ENCODE measurements at places on chromosomes 2 and 18.
A peak's percentile ranks its signal among the peaks of the same experiment; 100 is the strongest.

- DNase-seq, result no peak
These were observed 39.1 kb downstream of the ABCB11 start for GRCh38 chr2:168992026-168992425.

DNA sequence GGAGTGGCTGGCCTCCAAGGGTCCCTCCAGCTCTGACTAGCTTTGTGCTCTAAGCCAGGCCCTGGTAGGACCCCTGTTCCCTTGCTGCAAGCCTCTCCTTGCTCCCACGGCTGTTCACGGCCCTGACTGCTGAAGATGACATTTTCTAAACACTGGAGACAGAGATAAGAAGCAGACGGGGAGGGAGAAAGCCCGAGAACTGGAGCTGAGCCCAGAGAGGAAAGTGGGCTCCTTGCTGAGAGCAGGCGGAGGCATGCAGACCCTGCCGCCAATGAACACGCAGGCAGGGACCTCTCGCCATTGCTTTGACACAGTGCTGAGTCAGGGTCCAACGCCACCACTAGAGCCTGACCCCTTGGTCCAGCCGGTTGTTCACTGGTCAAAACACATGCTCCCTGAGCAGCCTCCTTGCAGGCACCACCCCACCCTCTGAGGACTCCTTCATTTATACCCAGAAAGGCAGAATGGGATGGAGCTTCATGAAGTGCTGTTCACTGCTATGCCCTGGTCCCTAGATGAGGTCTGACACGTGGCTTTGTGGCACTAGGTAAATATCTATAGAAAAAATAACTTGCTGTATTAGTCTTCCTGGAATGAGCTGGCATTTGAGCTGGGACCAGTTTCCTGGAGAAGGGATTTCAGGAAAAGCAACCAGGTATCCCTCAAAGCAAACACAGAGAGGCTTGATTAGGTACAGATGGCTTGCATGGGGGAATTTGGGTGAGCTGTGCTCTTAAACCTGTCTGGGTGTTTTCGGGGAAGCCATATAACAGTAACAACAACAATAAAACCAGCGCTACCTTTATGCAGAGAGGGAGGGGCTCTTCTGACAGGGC, 65.7 kb downstream of the MCFD2 start:
- DNase-seq, result no peak

- no peak for DNase-seq
These were observed 80.5 kb downstream of the LYPD6 start for GRCh38 chr2:149410701-149411484.

- DNase-seq, result peak; percentile 43
These were observed 50.3 kb upstream of the GREB1L start for GRCh38 chr18:21191596-21192307.

- peak; percentile 88 for DNase-seq
These were observed 136.1 kb downstream of the ICOS start for GRCh38 chr2:204072443-204073324.

DNA sequence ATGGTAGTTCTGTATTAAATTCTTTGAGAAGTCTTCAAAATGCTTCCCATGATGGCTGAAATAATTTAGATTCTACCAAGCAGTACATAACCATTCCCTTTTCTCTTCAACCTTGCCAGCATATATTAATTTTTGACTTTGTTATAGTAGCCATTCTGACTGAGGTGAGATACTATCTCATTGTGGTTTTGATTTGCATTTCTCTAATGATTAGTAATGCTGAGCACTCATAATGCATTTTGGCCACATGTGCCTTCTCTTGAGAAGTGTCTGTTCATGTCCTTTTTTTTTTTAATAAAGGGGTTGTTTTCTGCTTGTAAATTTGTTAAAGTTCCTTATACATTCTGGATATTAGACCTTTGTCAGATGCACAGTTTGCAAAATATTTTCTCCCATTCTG, 173.9 kb downstream of the CALCRL start:
- DNase-seq, result no peak

- DNase-seq, result no peak
These were observed 31.4 kb upstream of the CCDC102B start for GRCh38 chr18:68766433-68766832.

GRCh38 chr18:29651122-29651680, 1391.3 kb downstream of the DSC3 start:
- no peak for DNase-seq

DNA sequence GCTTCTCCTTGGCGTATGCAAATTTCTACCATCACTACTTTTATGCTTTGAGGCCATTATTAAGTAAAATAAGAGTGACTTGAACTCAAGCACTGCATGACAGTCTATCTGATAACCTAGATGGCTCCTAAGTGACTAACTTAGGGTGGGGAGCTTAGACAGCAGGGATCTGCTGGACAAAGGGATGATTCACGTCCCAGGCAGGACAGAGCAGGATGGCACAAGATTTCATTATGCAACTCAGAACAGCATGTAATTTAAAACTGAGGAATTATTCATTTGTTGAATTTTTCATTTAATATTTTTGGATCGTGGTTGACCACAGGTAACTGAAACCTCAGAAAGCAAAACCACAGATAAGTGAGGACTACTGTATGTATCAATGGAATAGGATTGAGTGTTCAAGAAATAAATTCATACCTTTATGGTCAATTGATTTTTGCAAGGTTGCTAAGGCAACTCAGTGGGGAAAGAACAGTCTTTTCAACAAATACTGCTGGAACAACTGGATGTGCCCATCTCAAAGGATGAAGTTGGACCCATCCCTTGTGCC, 115.3 kb downstream of the MBD2 start:
- no peak for DNase-seq

GRCh38 chr2:168375195-168375798, 80.8 kb upstream of the CERS6 start:
- no peak for DNase-seq

DNA sequence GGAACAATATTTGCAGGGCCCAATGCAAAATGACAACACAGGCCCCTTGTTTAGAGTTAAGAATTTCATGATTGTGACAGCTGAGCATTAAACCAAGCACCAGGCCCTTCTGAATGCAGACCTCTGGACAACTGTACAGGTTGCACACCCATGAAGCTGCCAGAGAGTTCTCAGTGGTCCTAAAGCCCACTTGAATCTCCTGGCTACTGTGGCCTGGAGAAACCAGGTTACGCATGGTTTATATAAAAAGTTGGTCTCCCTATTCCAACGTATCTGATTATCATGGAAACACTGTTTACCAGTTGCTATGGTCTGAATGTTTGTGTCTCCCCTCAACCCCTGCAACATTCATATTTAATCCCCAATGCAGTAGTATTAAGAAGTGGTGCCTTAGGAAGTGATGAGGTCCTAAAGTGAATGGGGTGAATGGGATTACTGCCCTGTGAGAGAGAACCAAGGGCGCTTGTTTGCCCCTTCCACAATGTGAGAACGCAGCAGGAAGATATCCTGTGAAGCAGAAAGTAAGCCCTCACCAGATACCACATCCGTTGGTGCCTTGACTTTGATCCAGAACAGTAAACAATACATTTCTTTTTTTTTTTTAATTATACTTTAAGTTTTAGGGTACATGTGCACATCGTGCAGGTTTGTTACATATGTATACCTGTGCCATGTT, 48.0 kb upstream of the ANXA4 start:
- no peak for DNase-seq

GRCh38 chr2:150119819-150120218, 367.6 kb downstream of the RND3 start:
- DNase-seq, result no peak

DNA sequence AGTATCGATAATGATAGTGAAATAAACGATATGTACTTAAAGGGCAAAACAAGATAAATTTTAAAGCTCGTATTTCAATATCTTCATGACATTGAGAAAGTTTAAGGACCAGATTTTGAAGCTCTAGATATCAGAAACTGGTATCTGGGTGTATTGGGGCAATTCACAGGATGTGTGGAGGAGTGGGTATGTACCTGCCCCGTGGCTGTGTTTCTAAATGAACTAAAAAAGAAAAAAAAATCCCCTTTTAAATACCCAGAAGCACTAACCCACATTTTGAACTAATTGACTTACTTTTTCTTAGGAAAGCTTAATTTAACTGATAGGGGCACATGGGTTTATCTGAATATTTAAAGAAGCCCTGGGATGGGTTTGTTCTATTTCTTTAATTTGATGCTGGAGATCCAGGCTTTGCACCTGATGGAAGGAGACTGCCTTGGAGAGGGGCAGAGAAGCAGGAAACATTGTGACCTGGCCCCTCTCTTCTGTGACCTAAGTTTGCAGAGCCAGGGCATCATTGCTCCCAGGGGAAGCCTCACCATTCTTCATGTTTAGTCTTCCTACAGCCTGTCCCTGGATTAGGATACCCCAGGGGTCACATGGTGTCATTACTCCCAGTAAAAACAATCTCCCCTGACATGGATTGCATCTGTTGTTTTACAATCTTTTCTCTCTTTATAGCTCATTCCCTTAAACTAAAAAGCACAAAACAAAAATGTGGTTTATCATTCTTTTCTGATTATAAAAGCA, 7.6 kb upstream of the KCTD1 start:
- DNase-seq, result no peak

GRCh38 chr2:103484906-103485305, 723.1 kb downstream of the TMEM182 start:
- DNase-seq, result no peak

DNA sequence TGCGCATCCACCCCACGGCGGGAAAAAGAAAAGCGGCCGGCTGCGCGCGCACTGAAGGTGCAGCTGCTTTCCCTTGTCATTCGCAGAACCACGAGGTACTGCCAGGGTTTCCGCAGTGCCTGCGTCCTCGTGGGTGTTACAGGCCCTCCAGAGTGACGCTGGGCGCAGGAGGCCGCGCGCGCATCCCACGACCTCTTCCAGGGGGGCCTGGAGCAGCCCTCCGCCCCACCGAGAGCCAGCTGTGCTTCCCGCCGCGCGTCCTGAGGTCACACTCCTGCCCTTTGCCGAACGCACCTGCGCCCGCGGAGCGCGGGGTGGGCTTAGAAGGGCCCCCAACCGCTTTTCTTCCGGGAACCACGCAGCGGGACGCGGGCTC, 378 bp upstream of the IAH1 start:
- peak; percentile 77 for DNase-seq

GRCh38 chr2:42095923-42096408, 48.1 kb downstream of the PKDCC start:
- peak; percentile 83 for DNase-seq

- no peak for DNase-seq
These were observed 13.6 kb downstream of the STRN start for GRCh38 chr2:36952748-36953197.

GRCh38 chr2:240503848-240504247, 53.9 kb downstream of the ANKMY1 start:
- no peak for DNase-seq

DNA sequence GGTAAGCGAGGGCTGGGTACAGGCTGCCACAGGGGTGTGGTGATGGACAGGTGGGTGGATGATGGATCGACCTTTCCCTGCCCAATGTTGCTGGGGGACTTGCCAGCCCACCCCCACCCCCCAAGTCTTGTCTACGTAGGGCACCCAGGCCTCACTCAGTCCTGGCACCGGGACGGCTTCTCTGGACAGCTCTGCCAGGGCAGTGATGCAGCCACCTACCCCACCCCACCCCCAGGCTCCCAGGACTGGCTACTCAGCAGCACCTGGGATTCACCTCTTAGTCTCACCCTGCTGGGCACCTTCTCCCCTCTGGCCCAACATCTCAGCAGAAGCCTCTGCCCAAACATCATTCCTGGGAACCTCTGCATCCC, 55.7 kb downstream of the ANKMY1 start:
- peak; percentile 7 for DNase-seq

GRCh38 chr2:201952187-201952586, 81.5 kb upstream of the FZD7 start:
- DNase-seq, result no peak

- no peak for DNase-seq
These were observed 89.0 kb downstream of the NBAS start for GRCh38 chr2:15472133-15472532.

DNA sequence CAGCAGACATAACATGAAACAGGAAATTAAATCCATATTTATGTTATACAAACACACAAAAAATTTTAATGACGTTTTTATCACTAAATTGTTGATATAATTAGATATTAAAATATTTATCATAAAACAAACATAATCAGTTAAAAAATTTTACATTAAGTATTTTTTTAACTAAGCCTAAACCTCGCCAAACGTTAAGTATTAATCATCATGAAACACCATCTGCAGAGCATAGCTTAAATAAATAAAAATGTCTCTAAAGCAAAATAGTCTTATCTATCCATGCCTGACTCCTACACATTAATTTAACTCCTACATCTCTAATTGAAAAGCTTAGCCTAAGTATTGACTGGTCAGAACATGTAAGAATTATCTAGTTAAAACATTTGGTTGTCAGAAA, 271.6 kb upstream of the RND3 start:
- DNase-seq, result no peak

All from stimulated activated CD8-positive, alpha-beta memory T cell treated with anti-CD3 and anti-CD28 coated beads, Interleukin-4, amount 100 ng/mL, for 48 hours (primary cell).